Stimulated activated CD8-positive, alpha-beta memory T cell treated with anti-CD3 and anti-CD28 coated beads, Interleukin-7, amount 100 ng/mL, for 1 hour (primary cell): ENCODE measurements at places on chromosomes 4 and X.

DNA sequence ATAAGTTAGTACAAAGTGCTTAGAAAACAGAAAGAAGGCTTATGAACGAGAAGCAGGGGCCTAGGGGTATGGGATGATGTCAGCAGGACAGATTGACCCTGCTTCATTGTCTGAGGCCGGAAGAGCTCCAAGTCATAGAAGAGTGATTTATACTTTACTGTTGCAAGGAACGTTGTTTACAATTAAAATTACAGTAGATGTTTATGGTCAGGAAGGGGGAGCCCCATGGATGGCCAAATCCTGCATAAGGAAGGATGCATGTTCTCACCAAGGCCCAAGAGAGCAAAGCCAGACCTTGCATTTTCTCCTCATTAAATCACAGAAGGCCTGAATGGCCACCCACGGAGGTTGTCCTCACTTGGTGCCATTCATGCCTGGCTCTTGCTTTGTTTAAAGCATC is 115.3 kb downstream of the LDB2 start:
- DNase-seq: no peak

DNA sequence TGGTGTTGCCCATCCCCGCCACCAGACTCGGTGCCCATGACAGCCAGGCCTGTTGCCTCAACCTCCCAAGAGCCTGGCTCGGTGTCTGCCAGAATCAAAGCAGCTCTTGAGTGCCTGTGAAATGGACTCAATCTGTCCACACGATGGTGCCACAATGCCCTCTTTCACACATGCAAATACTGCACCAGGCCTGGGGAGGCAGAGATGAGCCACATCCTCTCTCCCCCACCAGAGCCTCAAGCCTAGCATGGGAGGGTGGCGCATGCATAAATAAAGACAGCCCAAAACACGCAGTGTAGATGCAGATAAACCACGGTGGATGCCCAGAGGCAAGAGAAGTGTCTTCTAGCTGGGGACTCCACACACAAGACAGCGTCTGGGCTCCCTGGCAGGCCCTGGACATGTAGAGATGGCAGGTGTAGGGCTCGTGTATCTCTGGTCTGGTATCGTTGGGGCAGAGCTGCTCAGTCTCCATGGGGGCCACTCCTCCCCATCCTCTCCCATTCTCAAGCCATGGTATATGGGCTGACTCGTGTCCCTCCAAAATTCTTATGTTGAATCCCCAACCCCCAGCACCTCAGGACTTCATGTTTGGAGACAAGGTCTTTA is 65.6 kb downstream of the JAKMIP1 start:
- DNase-seq: peak; percentile 3

DNA sequence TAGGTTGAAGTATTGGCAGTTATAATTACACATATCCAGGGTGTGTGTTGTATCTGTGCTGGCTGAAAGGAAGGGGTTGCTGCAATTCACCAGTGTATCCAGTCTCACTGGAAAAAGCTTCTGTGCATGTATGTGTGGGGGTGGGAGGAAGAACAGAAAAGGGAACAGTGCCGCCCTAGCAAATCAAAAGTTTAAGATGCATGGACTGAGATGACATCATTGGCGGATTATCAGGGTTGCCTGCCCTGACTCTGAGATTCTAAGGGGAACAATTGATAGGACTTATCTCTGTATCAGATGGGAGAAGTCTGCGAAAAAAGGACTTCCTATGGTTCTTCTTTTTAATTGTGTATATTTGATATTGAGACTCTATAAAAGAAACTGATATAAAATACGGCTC is 3.5 kb downstream of the SLC25A43 start:
- DNase-seq: no peak

DNA sequence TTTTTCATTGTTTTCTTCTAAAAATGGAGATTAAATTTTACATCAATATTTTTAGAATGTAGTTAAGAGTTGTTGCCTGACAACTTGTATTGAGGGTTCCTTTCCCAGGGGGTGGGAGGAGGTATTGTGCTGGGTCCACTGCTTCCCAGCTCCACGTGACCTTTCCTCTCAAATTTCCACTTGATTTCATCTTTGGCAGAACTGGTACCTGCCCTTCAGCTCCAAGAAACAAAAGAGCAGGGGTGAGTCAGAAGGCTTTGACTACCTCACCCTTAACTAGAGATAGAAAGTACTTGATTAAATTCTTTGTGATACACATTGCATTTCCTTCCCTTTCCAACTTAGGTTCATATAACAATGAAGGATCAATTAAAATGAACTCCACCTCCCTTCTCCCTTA is 19.7 kb downstream of the TRIM2 start:
- no peak for DNase-seq

GRCh38 chrX:101429934-101430333 is 21.9 kb downstream of the HNRNPH2 start:
- DNase-seq: no peak

GRCh38 chr4:81754169-81754568 is 282.5 kb upstream of the RASGEF1B start:
- DNase-seq: no peak
